ENCODE measurements at places on chromosomes 5 and 9.

DNA sequence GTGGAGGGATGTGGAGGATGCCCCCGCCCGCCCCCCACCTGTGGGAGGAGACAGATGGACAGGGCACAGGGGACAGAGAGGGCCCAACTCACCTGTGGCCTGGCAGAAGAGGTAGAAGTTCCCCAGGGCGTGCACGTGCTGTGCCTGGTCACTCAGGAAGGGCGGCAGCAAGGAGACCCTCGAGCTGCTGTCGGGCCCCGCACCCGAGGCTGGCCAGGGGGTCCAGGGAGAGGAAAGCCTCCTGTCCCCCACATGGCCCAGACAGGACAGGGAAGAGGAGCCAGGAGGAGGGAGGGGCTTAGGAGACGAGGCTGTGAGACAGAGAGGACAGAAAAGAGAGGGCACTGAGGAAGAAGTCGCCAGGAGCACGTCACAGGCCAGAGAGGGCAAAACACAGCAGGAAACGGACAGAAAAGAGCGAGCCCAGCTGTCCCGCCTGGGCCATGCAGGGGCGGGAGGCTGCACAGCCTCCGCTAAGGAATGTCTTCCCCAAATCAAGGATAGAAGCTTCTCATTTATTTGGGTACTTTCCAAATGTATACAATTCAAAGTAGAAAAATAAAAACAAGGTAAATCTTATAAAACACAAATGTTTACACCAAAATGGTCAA lies 58.5 kb downstream of the SECISBP2 start:
- DNase-seq = no peak

DNA sequence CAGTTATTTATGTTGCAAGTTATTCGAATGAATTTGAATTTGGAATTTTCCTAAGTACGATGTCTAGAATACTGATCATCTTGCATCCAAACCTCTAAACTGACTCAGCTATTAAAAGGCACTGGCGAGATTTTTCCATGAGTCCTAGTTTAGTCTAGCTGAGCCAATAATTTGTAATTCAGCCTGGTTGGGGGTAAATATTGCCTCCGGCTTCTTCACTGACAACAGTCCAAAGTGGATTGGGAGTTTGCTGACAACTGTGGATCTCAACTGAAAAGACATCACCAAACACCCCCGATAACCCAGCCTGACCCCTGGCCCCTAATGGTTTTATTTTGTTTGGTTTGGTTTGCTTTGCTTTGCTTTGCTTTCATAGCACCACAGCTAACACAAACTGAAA lies 189.8 kb upstream of the DAPK1 start:
- no peak for DNase-seq

GRCh38 chr5:112560371-112560770 lies 141.3 kb upstream of the EPB41L4A start:
- DNase-seq = no peak

DNA sequence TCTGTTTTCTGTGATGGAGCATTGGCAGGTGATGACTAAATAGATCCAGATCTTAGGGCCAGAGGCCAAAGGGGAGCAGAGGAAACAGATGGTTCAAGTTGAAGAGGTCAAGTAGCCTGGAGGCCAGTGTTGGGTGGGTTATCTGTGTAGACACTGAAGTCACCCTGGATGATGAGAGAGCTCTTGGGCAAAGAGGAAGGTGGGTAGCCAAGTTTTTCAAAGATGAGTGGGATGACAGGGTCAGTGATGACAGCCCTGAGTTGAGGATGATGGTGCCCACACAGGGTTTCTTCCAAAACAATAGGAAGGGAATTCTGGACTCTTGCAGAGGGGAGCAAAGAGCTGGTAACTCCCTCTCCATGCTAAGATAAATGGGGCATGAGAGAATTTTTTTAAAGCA lies 76.6 kb downstream of the CD180 start:
- DNase-seq = no peak
